ENCODE measurements at places on chromosomes 7 and 10. TPM values are rescaled to one million over a fixed set of nuclear protein-coding genes. Genes with fewer than 3 reads are reported as not detected.

The LAMB4 gene
- total RNA-seq: not detected

The MSS51 gene
- 1.9 TPM for total RNA-seq

The MLXIPL gene
- 21.9 TPM for total RNA-seq

DNA sequence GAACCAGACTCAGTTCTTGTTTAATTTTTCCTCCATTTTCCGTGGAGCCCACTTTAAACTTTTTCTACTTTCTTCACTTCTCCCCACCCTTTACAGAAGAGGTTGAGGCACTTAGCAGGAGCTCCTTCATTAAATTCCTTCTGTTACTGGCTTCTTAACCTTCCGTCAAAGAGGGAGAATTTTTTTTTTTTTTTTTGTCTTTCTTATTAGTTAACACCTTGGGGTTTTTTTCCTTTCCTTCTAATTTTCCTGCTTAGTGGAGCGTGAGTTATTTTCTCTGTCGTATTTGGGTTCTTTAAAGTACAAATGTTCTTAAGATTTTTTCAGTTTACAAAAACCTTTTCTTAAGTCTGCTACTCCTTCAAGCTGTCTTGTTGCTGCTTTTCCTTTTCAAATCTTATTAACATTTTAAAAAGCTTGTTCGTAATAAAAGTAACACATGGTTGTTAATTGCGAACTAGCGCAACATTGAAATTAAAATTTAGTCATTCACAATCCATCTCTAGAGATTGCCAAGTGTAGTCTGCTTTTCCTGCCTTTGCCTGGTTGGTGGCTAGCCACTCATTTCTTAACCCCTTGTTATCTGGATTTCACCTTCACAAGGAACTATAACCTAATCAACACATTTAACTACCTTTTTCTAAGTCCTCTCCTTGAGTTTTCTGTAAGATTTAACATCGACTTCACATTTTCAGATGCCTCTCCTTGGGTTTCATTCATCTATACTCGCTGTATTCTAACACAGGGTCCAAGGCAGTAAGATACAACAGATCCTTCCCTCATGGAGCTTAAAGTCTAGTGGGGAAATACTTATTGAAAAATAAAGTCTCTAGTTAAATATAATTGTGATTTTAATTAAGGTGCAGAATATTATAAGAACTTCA lies 2.0 kb downstream of the BMPR1A start:
- DNase-seq: no peak

GRCh38 chr10:90591629-90592028 lies 266.2 kb downstream of the HTR7 start:
- no peak for DNase-seq

The FANK1 gene
- 5.6 TPM for total RNA-seq

- DNase-seq: no peak
These were observed 24.4 kb upstream of the CHST15 start for GRCh38 chr10:124117833-124118232.

DNA sequence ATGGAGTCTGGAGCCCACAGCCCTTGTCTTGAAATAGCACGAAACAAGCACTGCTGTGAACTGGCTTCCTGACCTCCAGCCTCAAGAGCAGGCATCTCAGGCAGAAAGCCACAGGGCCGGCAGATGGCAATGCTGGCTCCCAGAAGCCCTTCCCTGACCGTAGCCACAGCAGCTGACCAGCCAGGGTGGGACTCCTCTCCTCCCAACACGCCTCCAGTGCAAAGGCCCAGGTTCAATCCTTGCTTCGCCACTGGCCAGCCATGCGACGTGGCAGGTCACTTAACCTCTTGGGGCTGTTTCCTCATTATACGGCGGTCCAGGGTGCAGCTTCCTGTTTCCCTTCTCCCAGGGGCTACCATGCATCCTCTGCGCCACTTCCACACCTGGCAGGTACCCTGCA lies 12.8 kb downstream of the PRKAG2 start:
- no peak for DNase-seq

The CCAR1 gene
- 42.0 TPM for total RNA-seq

- no peak for DNase-seq
These were observed 42.2 kb upstream of the HSPB1 start for GRCh38 chr7:76260171-76260703.
